Renal pelvis (tissue), 12 donors: ENCODE measurements at places on chromosomes 12 and 14.

- DNase-seq = no peak
Observed at GRCh38 chr14:74409441-74409840, 16.6 kb downstream of the SYNDIG1L start.

DNA sequence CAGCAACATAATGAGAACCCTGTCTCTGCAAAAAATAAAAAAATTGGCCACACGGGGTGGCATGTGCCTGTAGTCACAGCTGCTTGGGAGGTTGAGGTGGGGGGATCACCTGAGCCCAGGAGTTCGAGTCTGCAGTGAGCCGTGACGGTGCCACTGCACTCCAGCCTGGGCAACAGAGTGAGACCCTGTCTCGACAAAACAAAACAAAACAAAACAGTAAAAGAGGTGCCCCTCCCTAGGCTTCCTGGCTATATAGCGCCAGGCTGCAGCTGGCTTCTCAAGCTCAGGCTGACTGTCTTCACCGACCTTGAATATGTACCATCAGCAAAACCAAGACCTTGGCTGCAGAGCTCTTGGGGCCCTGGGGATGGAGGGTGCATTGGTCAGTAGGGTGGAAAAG, 29.4 kb downstream of the TSPAN9 start:
- no peak for DNase-seq

GRCh38 chr12:20415028-20415427, 46.7 kb downstream of the PDE3A start:
- DNase-seq = no peak

GRCh38 chr14:65302571-65303189, 109.8 kb upstream of the FUT8 start:
- DNase-seq = no peak

DNA sequence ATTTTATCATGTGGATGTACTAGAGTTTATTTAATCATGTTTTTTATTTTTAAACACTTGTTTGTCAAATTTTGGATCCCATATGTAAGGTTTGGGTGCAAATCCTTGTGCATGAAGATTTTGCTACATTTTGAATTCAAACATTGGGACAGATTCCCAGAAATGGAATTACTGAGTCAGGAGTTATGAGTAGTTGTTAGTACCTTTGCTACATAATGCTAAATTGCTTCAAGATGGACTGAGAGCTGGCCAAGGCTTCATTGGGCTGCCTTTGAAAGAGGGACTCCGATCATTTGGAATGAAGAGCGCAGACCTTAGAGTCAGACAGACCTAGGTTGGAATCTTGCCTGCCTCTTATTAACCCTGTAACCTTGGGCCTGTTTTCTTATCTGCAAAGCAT, 154.9 kb upstream of the PWP1 start:
- DNase-seq = no peak

DNA sequence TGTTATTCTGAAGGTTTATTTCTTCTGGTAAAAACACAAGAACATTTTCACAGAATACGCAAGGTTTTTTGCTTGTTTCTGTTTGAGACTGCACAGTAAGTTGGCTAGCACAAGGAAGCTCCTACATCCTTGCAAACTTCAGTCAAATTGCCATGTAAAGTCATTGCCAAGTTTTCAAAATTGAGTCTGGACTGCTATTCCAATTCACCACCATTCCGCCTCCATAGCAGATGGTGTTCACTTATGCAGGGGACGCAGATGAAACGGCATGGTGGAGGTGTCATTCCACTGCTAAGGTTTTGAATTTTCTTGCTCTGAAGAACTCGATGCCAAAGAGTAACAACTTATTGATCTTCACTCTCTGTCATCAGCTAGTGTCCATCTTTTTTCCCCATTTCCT, 303.9 kb upstream of the SYT1 start:
- no peak for DNase-seq

DNA sequence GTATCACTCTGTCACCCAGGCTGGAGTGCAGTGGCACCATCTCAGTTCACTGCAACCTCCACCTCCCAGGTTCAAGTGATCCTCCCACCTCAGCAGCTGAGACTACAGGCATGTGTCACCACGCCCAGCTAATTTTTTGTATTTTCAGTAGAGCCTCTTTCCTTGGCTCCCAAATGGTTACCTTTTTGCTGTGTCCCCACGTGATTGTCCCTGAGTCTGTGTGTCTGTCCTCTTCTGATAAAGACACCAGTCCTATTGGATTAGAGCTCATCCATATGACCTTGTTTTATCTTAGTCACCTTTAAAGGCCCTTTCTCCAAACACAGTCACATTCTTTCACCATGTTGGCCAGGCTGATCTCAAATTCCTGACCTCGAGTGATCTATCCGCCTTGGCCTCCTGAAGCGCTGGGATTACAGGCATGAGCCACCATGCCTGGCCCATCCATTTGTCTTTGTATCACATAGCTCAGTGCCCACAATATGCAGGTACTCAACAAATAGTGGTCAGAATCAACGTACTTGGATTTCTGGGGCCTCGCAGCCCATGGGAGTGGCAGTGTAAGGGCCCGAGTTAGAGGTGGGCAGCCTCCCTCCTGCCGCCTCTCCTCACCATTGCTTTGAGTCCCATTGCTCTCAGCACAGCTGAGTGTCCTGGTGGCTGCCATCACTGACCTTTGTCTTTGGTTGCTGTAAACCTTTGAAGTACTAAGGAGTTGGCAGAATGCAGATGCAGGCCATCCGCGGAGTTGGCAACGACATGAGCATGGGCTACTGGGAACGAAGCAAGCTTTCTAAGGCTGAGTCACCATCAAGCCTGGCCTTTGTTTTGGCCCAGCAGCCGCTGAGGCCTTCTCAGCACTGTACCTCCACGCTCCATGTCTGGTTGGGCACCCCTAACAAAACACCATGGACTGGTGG, 9.3 kb downstream of the TPCN1 start:
- DNase-seq = no peak

- DNase-seq = no peak
Observed at GRCh38 chr14:99809360-99809759, 16.1 kb downstream of the EML1 start.

DNA sequence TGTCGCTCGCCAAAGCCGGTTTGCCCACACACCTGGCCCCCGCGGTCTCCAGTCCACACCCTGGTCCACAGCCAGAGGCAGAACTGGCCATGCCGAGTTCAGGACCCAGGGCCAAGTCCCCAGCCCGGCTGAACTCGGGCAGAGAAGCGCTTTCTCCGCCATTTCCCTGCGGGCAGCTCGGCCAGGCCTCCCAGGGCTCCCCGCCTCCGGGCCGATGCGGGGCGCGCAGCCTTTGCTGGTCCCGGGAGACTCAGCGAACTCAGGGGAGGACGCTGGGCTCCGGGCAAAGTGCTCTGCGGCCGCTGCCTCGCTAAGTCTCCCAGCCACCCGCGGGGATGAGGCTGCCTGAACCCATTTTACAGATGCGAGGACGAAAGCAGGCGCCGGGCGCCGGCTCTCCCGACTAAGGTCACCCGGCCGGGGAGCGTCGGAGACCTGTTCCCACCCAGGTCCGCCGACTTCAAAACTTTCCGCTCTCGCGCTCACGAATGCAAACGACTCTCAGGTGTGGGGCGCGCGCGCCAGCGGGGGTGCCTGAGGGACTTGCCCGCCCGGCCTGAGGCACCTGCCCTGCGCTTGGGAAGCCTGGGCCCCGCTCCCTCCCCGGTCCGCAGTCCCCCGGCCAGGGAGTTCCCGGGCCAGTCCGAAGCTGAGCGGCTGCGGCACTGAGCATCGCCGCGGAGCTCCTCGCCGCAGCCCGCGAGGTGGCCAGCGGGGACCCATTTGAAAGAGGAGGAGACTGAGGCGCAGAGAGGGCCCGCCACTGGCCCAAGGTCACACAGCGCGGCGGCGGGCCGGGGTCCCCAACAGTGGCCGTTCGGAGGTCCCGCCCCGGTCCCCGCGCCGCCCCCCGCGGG, 627 bp downstream of the TESC start:
- DNase-seq = no peak

GRCh38 chr12:122785503-122785902, 11.1 kb downstream of the CCDC62 start:
- no peak for DNase-seq

- no peak for DNase-seq
Observed at GRCh38 chr14:105315941-105316576, 1.5 kb downstream of the PACS2 start.

GRCh38 chr12:29204521-29204920, 55.4 kb downstream of the FAR2 start:
- DNase-seq = no peak

DNA sequence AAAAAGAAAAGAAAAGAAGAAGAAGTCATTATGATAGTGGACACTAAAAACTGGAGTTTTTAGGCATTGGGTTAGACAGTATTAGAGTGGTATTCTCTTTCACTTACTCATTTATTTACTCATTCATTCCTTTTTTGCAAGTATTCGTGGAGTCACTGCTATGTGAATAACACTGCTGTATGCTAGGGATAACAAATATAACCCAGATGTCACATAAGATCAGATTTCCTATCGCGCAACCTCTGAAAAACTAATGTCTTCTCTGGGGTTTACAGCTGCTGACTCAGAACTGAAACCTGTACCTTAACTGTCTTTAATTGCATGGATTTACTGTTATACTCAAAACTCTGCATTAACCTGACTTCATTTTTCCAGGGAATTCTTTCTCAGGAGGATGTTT, 353.7 kb downstream of the LRIG3 start:
- no peak for DNase-seq

GRCh38 chr12:3262470-3262869, 185.3 kb downstream of the TSPAN9 start:
- DNase-seq = peak; percentile 76

DNA sequence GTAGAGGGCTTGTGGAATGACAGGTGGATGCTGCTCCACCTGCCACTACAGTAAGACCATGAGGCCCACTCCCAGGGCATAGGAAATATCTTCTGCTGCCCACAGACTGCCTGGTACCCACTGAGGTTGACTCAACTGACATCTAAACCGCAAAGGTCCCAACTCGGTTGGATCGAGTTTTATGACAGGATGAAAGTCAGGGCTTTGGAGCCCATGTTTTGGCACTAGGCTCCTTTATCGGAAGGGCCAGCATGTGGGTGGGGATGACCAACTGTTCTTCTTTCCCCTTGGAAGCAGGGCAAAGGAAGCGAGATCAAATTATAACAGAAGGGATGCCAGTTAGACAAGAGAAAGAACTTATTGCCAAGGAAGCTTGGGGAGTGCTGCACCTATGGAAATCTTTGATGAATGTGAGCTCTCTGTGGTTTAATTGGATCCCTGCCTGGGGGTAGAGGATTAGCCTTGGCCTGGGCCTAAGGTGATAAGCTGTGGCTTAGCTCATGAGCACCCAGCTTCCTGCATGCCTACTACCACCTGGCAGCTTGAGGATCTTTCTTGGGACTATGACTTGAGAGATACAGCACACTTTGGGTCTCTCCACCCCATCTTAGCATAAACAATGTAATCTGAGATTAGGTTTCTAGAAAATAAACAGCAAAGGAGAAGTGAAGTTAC, 121.8 kb downstream of the KCNA5 start:
- no peak for DNase-seq

GRCh38 chr12:94039914-94040313, 108.5 kb upstream of the PLXNC1 start:
- DNase-seq = no peak

DNA sequence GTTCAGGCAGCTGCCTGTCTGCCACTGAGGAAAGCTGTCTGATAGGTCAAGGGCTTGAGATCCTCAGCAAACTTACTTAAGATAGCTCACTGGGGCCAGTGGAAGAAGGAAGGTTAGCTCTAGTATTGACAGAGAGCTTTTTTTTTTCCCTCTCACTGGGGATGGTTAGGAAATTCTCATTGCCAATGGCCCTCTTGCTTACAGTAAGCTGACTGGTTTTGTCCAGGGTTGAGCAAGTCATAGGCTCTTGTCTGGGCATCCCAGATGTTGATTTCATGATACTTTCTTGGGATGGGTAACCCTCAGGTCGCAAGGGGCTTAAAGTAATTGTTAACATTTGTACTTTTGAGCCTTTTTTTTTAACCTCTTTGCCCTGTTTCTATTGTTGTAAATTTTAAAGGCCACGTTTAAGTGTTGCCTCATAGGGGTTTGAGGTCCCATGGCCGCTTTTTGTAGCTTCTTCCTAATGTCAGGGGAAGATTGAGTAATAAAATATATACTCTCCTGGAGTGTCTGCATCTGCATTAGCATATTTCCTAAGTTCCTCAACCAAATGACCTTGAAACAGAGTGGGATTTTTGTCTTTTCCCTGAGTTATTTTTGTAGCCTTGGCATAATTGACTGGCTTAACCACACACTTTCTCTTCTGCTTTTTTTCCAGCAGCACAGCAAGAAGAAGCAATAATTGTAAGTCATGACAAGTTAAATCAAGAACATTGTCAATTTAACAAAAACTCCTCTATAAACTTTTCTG, 716.0 kb downstream of the LRFN5 start:
- no peak for DNase-seq

GRCh38 chr12:131946757-131947156, 3.0 kb upstream of the EP400 start:
- DNase-seq = no peak

DNA sequence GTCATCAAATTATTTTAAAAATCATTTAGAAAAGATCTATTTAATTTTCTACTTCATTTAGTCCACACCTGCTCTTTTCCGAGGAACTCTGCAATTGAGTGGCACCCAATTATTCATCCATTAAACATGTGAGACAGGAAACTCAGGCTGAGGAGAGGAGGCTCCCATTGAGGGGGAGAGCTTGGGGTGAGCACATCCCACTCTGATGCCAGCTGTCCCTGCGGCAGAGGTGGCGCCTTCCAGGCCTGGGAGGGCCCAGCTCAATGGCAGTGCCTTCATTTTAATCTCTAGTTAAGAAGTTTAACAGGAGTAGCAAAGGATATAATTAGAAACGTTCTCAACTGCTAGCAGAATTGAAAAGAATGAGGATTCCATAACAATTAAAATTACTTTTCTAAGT, 92.0 kb downstream of the ITPR2 start:
- DNase-seq = no peak

DNA sequence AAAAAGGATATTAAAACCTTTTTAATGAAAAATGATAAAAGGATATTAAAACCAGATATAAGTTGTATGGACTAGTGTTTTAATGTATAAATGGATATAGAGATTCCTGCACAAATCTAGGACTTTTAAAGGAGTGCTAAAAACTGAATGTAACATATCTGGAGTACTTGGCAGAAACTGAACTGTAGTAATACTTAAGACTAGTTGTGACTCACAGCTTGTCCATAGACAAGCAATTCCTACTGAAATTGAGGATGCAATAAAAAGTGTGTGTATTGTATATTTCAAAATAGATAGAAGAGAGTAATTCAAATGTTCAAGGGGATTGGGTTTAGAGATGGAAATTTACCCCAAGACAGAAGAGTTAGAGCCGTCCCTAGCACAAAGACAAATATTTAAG, 59.6 kb downstream of the FBXO33 start:
- no peak for DNase-seq

- DNase-seq = no peak
Observed at GRCh38 chr14:99236386-99237138, 35.4 kb downstream of the BCL11B start.

GRCh38 chr12:30145684-30146032, 361.9 kb upstream of the TMTC1 start:
- DNase-seq = no peak
